ENCODE measurements at places on chromosomes 2 and 18.
A peak's percentile ranks its signal among the peaks of the same experiment; 100 is the strongest.

- H3K27ac ChIP-seq: no peak overlapping the region
- no peaks in the 10 kb centered on the region for H3K27me3 ChIP-seq
- H3K4me3 ChIP-seq: no peak overlapping the region
- DNase-seq: no peak
Observed at GRCh38 chr2:58291726-58292438, 50.8 kb upstream of the FANCL start.

DNA sequence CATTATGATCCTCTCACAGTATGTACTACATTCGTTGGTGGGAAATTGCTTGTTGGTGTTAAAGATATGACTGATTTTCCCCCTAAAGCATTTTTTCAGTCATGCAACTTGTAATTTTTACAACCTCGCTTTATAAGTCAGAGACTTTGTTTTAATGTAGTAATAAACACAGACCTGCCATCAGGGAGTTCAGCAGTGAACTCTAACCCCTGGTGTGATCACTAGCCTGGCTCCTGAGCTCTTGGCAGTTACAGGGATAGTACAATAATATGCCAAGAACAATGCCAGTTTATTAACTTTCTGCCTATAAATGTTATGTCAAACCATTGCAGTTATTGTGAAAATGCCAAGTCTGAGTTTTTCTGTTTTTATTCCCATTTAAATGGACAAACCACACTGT lies 93.8 kb downstream of the EDAR start:
- no peak overlapping the region for H3K4me3 ChIP-seq
- no peak for DNase-seq
- H3K36me3 ChIP-seq: no peaks in the 10 kb centered on the region
- peaks cover 11% of the 10 kb centered on the region for H3K4me1 ChIP-seq
- no peak overlapping the region for H3K27ac ChIP-seq

- no peak for DNase-seq
- peaks cover 21% of the 10 kb centered on the region for H3K4me1 ChIP-seq
- peaks cover 28% of the 10 kb centered on the region for H3K36me3 ChIP-seq
- H3K27ac ChIP-seq: no peak overlapping the region
- no peak overlapping the region for H3K4me3 ChIP-seq
Observed at GRCh38 chr18:14117606-14118005, 14.6 kb downstream of the ZNF519 start.

GRCh38 chr2:185802926-185803325 lies 64.3 kb downstream of the FSIP2 start:
- no peaks in the 10 kb centered on the region for H3K27me3 ChIP-seq
- no peak overlapping the region for H3K4me3 ChIP-seq
- no peaks in the 10 kb centered on the region for H3K4me1 ChIP-seq
- H3K27ac ChIP-seq: no peak overlapping the region
- DNase-seq: no peak

GRCh38 chr18:5496305-5496704 lies 47.5 kb downstream of the EPB41L3 start:
- H3K4me3 ChIP-seq: no peak overlapping the region
- H3K36me3 ChIP-seq: no peaks in the 10 kb centered on the region
- DNase-seq: no peak
- no peaks in the 10 kb centered on the region for H3K4me1 ChIP-seq

DNA sequence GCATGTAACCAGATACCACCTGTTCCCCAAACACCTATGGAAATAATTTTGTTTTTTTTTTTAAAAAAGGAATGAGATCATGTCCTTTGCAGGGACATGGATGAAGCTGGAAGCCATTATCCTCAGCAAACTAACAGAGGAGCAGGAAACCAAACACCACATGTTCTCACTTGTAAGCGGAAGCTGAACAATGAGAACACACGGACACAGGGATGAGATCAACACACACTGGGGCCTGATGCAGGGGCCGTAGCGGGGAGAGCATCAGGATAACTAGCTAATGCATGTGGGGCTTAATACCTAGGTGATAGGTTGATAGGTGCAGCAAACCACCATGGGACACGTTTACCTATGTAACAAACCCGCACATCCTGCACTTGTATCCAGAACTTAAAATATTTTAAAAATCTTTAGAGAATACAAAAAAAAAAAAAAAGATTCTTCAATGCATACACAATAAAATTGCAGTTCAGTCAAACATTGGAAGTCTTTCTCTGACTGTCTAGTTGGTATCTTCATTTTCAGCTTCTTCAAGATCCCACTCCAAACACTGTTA lies 11.6 kb upstream of the CASP10 start:
- peaks cover 19% of the 10 kb centered on the region for H3K4me1 ChIP-seq
- H3K4me3 ChIP-seq: no peak overlapping the region
- peaks cover 13% of the 10 kb centered on the region for H3K36me3 ChIP-seq
- no peak for DNase-seq

GRCh38 chr2:174971868-174972781 lies 33.1 kb downstream of the CHN1 start:
- H3K4me3 ChIP-seq: no peak overlapping the region
- DNase-seq: no peak
- H3K36me3 ChIP-seq: peaks cover 6% of the 10 kb centered on the region
- H3K27me3 ChIP-seq: no peaks in the 10 kb centered on the region
- H3K27ac ChIP-seq: peak overlapping the region; percentile 10

DNA sequence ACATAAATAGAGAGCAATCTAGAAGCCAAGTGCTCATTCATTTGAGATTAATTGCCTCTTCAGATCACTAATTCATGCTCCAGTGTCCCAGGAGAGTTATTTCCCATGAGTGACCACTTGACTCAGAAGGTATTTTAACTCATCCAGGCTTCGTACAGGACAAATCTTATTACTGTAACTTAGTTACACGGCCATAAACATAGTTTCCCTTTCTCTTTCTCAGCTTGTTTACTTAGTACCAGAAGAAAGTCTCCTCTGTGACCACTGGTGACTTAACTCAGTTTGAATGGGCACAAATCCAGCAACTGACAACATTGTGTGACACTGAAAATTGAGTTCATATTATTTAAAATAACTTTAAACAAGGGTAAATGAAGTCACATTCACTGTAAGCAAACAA lies 25.3 kb downstream of the MMADHC start:
- H3K4me3 ChIP-seq: no peak overlapping the region
- no peak overlapping the region for H3K27ac ChIP-seq
- H3K4me1 ChIP-seq: no peaks in the 10 kb centered on the region

- no peaks in the 10 kb centered on the region for H3K27me3 ChIP-seq
- H3K4me1 ChIP-seq: no peaks in the 10 kb centered on the region
- H3K4me3 ChIP-seq: no peak overlapping the region
- DNase-seq: no peak
- no peak overlapping the region for H3K27ac ChIP-seq
Observed at GRCh38 chr2:240127911-240128607, 8.0 kb downstream of the COPS9 start.

DNA sequence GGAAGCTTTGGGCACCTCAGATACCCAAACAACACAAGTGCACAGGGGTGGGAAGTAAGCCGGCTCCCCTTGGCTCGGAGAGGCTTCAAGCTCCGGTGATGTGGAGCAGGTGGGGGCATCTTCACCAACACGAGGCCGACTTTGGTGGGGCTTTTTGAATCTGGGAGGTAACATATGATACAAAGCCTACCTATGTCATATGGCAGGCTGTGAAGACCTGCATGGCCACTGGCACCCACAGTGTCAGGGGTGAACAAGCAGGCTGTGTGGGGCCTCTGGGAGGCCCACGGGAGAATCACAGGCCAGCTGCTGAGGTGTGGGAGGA lies 109.0 kb downstream of the EIPR1 start:
- no peak overlapping the region for H3K27ac ChIP-seq
- peaks cover 7% of the 10 kb centered on the region for H3K36me3 ChIP-seq
- no peaks in the 10 kb centered on the region for H3K27me3 ChIP-seq
- H3K4me3 ChIP-seq: no peak overlapping the region
- peaks cover 22% of the 10 kb centered on the region for H3K4me1 ChIP-seq

DNA sequence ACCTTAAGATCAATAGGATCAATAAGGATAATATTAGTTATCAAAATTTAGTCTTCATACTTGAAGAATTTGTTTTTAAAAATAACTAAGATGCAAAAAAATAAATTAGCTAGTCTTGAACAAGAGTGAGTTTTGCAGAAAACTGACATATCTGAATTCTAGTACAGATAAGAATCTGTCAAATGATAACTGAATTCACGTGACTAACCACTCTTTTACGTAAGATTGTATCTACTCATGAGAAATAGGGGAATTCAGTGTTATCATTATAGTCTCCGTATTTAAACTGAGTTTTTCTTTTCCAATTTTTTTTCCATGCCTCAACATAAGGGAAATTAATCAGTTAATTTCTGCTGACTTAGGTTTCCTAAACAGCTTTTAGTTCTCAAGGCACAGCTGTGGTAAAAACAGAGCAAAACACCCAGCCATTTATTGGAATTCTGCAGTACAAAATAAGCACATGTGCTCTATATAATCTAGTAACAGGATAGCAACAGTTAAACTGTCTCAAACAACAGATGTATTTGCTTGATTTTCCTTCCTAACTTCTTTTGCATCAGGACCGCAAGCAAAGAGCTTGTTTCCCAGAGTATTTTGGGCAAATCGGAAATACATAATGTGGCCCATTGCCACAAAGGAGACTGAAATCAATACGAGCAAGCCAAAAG lies 19.1 kb downstream of the SLC40A1 start:
- no peaks in the 10 kb centered on the region for H3K27me3 ChIP-seq
- no peak overlapping the region for H3K27ac ChIP-seq
- DNase-seq: no peak
- no peaks in the 10 kb centered on the region for H3K36me3 ChIP-seq
- peaks cover 4% of the 10 kb centered on the region for H3K4me1 ChIP-seq
- no peak overlapping the region for H3K4me3 ChIP-seq

- H3K36me3 ChIP-seq: no peaks in the 10 kb centered on the region
- no peak overlapping the region for H3K27ac ChIP-seq
- H3K27me3 ChIP-seq: peaks cover 34% of the 10 kb centered on the region
Observed at GRCh38 chr2:42031281-42032223, 16.3 kb upstream of the PKDCC start.

DNA sequence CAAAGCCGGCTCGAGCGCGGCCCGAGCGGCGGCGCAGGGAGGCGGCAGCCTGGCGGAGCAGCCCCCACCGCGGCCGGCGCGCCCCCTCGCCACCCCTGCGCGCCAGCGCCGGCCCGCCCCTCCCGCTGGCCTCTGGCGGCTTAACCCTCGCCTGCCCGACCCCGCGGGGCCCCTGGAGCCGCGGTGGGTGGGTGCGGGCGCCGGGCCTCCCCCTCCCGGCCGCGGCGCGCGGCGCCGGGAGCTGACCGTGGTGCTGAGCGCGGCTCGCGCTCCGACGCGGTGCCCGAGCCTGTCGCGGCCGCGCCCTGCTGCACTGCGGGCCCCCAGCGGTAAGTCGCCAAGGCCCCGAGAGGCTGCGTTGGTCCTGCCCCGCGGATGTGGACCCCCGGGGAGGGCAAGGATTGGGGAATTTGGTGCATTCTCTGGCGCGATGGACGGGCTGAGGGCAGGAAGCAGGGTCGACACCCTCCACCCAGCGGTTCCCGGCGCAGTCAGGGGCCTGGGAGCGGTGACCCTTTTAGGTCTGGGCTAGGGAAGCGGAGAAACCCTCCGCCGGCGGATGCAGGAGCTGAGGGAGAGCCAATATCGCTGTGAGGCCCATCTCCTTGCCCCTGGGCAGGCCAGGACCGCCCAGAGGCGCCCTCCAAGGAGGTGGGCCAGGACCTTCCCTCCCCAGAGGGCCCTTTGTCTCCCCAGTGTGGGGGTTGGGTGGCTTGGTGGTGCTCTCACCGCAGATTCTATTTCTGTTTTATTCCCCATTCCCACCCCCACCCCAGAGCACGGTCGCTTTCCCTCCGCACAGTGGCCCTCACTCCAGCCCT lies 923 bp downstream of the AMER3 start:
- H3K36me3 ChIP-seq: no peaks in the 10 kb centered on the region
- H3K27me3 ChIP-seq: peaks cover 44% of the 10 kb centered on the region
- peak; percentile 58 for DNase-seq
- H3K4me1 ChIP-seq: peaks cover 14% of the 10 kb centered on the region

- no peak overlapping the region for H3K4me3 ChIP-seq
- no peaks in the 10 kb centered on the region for H3K27me3 ChIP-seq
- H3K4me1 ChIP-seq: peaks cover 42% of the 10 kb centered on the region
- no peak for DNase-seq
Observed at GRCh38 chr2:127097841-127098651, 8.9 kb downstream of the BIN1 start.

- H3K27me3 ChIP-seq: peaks cover 26% of the 10 kb centered on the region
- peak within 1 kb of the TSS; percentile 69 for H3K4me3 ChIP-seq
- H3K36me3 ChIP-seq: no peaks in the 10 kb centered on the region
- no peak within 1 kb of the TSS for H3K27ac ChIP-seq
- peaks cover 35% of the 10 kb centered on the region for H3K4me1 ChIP-seq
- peak; percentile 59 for DNase-seq
Observed at GRCh38 chr2:48755473-48755872, at the start of gene LHCGR. Gene LHCGR (minus strand): TSS chr2:48755724. CDS start chr2:48755671, 53 bp downstream.

GRCh38 chr18:2932247-2933181 lies 80.4 kb downstream of the LPIN2 start:
- peaks cover 7% of the 10 kb centered on the region for H3K36me3 ChIP-seq
- peak; percentile 38 for DNase-seq
- peaks cover 6% of the 10 kb centered on the region for H3K4me1 ChIP-seq

- no peaks in the 10 kb centered on the region for H3K4me1 ChIP-seq
- DNase-seq: no peak
- H3K4me3 ChIP-seq: no peak overlapping the region
- no peaks in the 10 kb centered on the region for H3K27me3 ChIP-seq
Observed at GRCh38 chr18:79754022-79754761, 43.5 kb upstream of the KCNG2 start.

GRCh38 chr2:122414902-122415301 lies 659.5 kb downstream of the TSN start:
- no peaks in the 10 kb centered on the region for H3K27me3 ChIP-seq
- H3K36me3 ChIP-seq: peaks cover 13% of the 10 kb centered on the region
- no peak overlapping the region for H3K27ac ChIP-seq
- H3K4me3 ChIP-seq: no peak overlapping the region
- no peak for DNase-seq
- H3K4me1 ChIP-seq: peaks cover 5% of the 10 kb centered on the region

DNA sequence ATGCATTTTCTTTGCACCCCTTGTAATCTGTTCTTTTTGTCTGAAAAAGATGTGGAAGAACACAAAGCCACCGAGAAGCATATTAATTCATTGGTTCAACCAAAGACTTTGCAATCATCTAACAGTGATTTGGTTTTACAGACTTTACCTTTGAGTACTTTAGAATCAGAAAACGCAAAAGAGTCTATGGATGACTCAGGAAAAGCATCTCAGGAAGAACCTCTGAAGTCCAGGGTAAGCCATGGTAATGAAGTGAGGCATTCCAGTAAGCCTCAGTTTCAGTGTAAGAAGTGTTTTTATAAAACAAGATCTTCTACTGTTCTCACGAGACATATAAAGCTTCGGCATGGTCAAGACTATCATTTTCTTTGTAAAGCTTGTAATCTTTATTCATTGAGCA lies 35.2 kb downstream of the ZNF407 start:
- no peak overlapping the region for H3K4me3 ChIP-seq
- peaks cover 16% of the 10 kb centered on the region for H3K36me3 ChIP-seq
- H3K4me1 ChIP-seq: peaks cover 16% of the 10 kb centered on the region

- H3K27me3 ChIP-seq: peaks cover 10% of the 10 kb centered on the region
- peaks cover 72% of the 10 kb centered on the region for H3K4me1 ChIP-seq
- H3K36me3 ChIP-seq: peaks cover 7% of the 10 kb centered on the region
- no peak overlapping the region for H3K4me3 ChIP-seq
- peak overlapping the region; percentile 98 for H3K27ac ChIP-seq
Observed at GRCh38 chr2:111705711-111706336, 178.2 kb downstream of the ANAPC1 start.

GRCh38 chr2:186827862-186828492 lies 21.0 kb downstream of the ZSWIM2 start:
- H3K27ac ChIP-seq: no peak overlapping the region
- DNase-seq: no peak
- H3K4me1 ChIP-seq: no peaks in the 10 kb centered on the region
- H3K27me3 ChIP-seq: no peaks in the 10 kb centered on the region
- H3K4me3 ChIP-seq: no peak overlapping the region
- no peaks in the 10 kb centered on the region for H3K36me3 ChIP-seq

GRCh38 chr18:3903337-3903736 lies 453.4 kb downstream of the TGIF1 start:
- peaks cover 23% of the 10 kb centered on the region for H3K4me1 ChIP-seq
- H3K36me3 ChIP-seq: no peaks in the 10 kb centered on the region
- no peaks in the 10 kb centered on the region for H3K27me3 ChIP-seq

All from WTC11 (cell line).